NCI-H1694 (cell line): ENCODE measurements at places on chromosomes 13 and 19.

DNA sequence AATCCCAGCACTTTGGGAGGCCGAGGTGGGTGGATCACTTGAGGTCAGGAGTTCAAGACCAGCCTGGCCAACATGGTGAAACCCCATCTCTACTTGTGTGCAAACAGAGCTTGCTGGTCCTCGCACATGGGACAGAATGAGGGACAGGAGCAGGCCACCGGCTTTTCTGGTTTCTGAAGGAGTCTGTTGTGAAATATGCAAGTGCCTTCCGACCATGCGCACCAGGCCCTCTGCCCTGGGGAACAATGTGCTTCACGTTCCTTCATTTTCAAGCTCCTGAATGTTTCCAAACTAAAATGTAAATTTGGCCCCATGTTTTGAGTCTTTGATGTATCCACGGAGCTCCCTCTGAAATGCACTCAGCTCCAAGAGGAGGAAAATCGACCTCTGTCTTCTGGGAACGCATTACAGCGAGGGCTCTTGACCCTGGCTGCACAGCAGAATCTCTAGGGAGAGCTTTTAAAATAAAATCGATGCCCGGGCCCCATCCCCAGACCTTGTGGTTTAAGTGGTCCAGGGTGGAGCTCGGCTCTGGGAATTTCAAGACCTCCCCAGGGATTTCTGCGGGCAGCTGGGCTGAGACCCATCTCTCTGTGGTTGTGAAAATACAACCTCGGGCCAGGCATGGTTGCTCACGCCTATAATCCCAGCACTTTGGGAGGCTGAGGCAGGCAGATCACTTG lies 9.3 kb upstream of the ACP4 start:
- DNase-seq: no peak

DNA sequence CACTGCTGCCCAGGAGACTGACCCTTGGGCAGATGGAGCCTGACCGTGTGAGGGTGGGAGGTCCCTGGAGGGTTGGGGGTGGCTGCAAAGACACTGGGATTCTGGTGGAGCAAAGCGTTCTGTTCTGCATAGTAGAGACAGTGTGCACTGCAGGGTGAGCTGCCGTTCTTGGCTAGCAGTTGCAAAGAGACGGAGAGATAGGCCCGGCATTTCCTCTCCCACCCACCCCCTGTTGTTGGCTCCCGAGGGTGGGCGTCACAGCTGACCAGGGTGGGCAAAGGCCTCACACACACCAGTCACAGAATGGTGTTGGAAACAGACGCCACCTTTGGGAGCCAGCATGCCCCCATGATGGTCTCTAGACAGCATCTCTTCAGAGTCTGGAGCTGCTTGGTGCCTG lies 11.4 kb downstream of the TMEM255B start:
- no peak for DNase-seq

DNA sequence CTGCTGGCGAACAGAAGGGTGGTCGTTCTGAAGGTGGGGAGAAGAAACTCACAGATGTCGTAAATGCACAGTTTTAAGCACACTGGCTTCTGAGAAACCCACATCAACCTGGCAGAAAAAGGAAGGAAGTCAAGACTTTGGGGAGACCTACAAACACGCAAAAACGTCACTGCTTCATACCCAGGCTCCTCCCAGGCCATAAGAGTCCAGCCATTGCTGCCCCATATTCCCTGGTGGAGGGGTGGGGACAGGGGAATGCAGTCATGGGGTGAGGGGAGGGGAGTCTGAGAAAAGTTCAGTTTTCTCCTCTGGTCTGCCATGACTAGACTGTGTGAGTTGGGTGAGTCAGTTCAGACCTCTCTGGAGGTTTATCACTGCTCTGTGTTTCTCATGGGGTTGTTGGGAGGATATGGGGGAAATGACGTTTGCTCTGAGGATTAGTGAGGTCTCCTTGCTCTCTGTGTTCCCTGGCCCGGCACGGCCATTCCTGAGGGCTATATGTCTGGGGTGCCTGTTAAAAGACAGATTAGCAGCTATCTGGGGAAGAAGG lies 139.0 kb downstream of the FLT1 start:
- DNase-seq: no peak

- no peak for DNase-seq
These were observed 21.6 kb downstream of the GPR183 start for GRCh38 chr13:99285432-99286182.

- no peak for DNase-seq
These were observed 49.8 kb downstream of the BICRA start for GRCh38 chr19:47658431-47659348.

DNA sequence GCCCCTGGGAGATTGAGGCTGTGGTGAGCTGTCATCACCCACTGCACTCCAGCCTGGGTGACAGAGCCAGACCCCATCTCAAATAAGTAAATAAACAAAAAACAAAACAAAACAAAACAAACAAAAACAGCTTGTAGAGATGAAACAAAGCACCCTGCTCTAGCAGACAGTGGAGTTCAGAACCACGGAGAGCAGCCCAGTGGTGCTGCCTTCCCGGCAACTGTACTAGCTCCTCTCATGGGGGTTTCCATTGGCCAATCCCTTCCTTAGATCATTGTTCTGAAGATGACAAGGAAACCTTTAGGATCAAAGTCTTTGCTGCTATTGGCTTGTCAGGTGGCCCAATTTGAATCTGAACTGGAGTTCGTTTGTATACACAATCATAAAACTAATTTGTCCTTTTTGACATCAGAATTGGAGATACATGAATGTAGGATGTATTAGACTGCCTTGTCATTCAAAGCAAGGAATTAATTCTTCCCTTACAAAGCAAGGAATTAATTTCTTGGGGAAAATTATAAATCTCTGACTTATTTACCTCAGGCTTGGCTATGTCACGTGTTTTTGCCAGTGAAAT lies 19.7 kb upstream of the SYCN start:
- no peak for DNase-seq

- no peak for DNase-seq
These were observed 9.5 kb upstream of the LILRB4 start for GRCh38 chr19:54653181-54653809.

GRCh38 chr13:82867284-82867683 lies 1015.0 kb downstream of the SLITRK1 start:
- no peak for DNase-seq

DNA sequence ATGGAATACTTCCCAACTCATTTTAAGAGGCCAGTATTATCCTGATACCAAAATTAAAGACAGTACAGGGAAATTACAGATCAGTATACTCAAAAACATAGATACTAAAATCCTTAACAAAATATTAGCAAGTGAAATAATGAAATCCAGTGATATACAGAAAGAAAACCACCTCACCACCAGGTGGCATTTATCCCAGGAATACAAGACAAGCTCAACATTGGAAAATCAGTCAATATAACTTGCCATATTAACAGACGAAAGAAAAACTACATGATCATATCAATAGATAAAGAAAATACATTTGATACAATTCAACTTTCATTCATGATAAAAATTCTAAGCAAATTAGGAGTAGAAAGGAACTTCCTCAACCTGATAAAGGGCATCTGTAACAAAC lies 6.7 kb upstream of the GNA15 start:
- DNase-seq: peak; percentile 35

DNA sequence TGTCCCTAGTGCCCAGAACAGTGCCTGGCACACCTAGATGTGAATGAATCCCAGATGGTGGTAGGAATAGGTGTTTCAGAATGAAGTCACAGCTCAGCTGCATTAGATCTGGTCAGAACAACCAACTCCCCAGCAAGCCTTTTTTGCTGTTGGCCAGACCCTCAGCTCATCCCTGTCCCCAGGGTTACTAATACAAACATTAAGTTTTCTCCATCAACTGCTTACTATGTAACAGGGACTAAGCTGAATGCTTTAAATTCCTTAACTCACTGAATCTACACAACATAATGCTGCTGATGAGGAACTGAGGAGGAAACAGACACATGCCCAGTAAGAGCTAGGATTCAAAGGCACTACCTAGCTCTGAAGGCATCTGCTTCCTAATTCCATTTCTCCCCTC lies 18.8 kb downstream of the SMG9 start:
- DNase-seq: no peak

DNA sequence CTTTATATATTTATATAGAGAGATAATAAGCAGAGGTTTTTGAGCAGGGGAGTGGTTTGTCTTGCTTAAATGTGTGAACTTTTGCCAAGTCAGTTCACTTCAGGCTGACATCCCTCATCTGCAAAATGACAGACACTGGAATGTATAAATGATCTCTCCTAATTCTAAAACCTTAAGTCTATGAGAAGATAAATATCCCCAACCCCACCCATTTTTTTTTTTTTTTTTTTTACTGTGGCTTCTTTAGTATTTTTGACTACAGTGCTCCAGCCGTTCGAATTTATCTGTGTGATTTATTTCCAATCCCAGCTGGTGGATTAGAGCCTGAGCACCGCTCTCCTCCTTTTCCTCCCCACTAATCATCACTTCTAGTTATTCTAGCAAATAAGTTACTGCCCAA lies 234.8 kb downstream of the DACH1 start:
- DNase-seq: no peak

GRCh38 chr19:48483301-48483700 lies 14.1 kb downstream of the CYTH2 start:
- no peak for DNase-seq

- no peak for DNase-seq
These were observed 34.3 kb downstream of the ZNF536 start for GRCh38 chr19:30406220-30407067.

DNA sequence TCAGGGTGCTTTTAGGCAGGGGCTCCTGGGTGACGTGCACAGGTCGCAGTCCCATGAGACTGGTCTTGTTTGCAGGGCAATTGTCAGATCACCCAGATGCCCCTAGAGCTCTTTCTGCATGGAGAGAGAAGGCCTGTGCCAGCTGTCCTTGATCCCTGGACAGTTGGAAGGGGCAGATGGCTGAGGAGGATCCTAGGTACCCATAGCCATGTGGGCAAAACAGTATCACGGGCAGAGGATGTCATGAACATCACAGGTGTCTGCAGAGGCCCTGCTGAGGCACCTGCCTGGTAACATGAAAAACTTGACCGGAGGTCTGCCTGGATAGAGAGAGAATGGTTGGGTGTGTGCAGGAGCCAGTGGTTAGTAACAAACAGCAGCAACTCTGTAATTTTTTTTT lies 99.3 kb downstream of the ZNF536 start:
- no peak for DNase-seq

- no peak for DNase-seq
These were observed 107.7 kb downstream of the SLC7A1 start for GRCh38 chr13:29487466-29488454.

DNA sequence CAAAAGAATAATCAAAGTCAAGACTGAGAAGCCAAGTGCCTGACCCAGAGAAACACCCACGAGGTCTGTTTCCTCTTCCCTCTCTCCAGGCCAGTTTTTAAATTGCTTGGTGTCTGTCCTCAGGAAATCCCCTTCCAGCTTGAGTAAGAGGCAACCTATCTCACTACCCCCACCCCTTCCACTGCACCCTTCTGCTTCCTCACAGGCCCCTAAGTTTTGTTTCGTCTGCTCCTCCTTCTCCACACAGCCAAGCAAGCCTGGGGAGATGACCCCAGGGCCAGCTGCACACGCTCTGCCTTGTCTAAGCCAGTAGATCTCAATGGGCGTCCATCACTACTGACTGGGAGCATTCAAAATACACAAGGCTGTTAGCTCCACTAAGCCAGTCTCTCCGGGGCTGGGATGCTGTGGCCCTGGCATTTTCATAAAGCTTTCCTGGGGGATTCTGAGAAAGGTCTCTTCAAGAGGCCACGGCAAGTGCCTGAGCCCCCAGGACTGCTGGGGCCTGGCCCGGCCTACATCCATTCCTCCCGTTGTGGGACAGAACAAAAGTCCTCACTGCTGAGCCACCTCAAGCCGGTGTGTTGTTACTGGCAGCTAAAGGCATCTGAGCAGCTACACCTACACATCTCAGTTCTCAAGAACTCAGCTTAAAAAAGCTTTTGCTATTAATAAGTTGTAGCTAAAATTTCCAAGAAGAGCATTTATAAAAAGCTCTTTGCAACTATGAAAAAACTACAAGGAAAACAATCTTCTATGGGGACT lies 14.9 kb upstream of the IL4I1 start:
- no peak for DNase-seq

DNA sequence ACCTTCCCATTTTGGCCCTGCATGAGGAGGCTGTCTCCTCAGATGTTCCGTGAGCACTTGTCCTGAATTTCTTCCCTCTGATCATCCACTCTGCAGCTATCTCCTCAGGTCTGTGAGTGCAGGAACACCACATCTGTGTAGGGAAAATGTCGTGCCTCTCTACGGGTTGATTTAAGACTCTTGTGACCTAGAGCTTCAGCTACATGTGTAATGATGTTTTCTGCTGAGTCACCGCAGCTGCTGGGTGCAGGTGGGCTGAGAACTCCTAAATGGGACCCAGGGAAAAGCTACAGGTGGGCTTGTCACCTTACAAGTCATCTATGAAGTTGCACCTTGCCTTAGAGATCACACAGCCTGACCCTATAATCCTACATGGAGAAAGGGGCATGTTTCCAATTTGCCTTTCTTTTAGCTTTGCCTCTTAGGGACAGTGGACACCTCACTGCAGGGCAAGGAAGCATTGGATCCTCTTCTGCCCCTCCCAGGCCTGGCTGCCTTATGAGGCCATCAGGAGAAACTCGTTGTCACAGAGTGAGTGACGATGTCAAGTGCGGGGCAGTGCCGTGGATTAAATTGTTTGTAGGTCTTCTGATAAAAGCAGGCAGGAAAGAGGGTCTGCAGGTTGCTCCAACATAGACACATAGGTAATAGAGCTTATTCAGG lies 122.3 kb downstream of the DNAJC15 start:
- DNase-seq: no peak

DNA sequence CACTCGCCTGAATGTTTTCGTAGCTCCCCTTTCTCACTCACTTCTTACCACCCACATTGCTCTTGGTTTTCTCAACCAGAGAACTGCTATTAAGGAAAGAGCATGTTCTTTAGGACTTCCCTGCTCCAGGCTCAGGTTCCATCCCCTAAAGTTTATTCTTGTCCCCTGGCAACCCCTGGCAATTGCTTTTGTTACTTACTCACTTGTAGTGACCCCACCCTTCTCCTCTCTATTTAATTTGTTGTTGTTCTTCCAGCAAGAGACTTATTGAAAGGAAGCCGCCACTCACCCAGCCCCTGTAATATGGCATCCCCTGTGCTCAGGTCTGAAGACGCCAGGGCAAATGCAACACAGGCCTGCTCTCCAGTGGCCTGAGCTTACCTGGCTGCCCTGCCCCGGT lies 233.7 kb upstream of the SOX21 start:
- no peak for DNase-seq

DNA sequence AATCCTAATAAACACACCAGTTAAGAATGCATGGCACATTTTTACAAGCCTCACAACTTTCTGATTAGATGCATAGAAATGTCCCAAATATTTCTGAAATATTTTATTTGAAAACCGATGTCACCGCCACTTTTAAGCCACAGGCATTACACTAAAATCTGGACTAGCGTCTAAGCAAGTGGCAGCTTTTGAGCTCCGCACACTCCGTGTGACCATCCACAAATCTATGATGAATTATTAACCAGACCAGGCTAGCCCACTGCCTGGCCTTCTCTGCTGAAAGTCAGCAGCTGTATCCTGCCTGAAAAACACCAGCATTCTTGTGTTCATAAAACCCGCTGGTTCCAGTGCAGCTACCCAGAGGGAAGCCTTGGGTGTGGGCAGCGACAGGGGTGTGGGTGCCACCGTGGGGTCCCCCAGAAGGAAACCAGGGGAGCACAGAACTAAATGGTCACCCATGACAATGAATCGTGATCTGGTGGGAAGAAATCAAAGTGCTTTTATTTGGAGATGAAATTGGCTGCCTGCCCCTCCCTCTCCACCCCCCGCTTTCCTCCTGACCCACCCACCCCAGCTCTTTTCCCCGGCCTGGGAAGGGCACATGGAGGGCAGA lies 13.8 kb downstream of the RASA3 start:
- DNase-seq: no peak

GRCh38 chr19:17836530-17836929 lies 11.3 kb downstream of the JAK3 start:
- no peak for DNase-seq

GRCh38 chr13:108494991-108495645 lies 134.3 kb upstream of the MYO16 start:
- DNase-seq: no peak
